ENCODE measurements at places on chromosomes 7 and 10. TPM values are rescaled to one million over a fixed set of nuclear protein-coding genes. Genes with fewer than 3 reads are reported as not detected.
A peak's percentile ranks its signal among the peaks of the same experiment; 100 is the strongest.

Gene TSC22D4
- 31.7 TPM for polyA plus RNA-seq

Gene PRRT4
- polyA plus RNA-seq, result not detected

Gene STEAP1B
- polyA plus RNA-seq, result 0.56 TPM

Gene JAKMIP3
- 0.21 TPM for polyA plus RNA-seq

Gene SYT15
- polyA plus RNA-seq, result 2.9 TPM

Gene SH2B2
- 0.67 TPM for polyA plus RNA-seq

Gene DOCK4
- polyA plus RNA-seq, result not detected

Gene RSPH10B
- polyA plus RNA-seq, result not detected

Gene VWA2
- polyA plus RNA-seq, result not detected

DNA sequence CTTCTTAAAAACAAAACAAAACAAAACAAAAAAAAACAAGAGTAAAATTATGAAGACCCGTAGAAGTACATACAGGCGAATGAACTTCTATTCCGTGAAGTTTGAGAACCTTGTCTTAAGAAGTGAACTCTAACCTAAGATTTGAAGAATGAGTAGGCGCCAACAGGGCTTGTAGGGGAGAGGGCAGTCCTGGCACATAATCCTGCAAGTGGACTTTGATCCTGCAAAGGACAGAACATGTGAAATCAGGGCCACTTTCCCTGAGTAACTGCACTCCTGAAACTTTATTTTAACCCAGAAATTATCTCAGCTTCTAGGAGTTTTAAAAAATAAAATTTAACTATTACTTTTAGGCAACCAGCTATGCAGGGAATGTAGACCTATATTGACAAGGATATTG, 62.0 kb downstream of the GNAT3 start:
- peak; percentile 68 for DNase-seq
- no peak overlapping the region for H3K4me3 ChIP-seq
- H3K4me1 ChIP-seq, result no peaks in the 10 kb centered on the region
- H3K36me3 ChIP-seq, result no peaks in the 10 kb centered on the region
- no peaks in the 10 kb centered on the region for H3K27me3 ChIP-seq

DNA sequence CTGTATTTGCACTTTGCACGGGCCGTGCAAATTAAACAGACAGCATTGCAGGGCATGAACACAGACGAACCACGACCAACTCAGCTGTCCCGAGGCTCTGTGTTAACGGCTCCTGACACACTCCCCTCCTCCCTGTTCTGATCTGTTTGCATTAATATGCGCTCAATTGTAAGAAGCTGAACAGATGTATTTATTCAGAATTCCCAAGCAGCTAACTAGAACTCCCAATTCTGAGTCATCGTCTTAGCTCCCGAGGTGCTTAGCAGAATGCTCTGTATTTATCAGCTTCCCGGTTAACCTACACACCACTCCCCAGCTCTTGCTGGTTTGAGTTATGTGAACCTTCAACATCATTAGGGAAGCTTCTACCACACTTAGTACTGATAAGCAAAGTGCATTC, 286.4 kb downstream of the PTPRN2 start:
- no peaks in the 10 kb centered on the region for H3K4me1 ChIP-seq
- no peak overlapping the region for H3K27ac ChIP-seq
- H3K27me3 ChIP-seq, result no peaks in the 10 kb centered on the region
- DNase-seq, result no peak
- H3K36me3 ChIP-seq, result no peaks in the 10 kb centered on the region
- H3K4me3 ChIP-seq, result no peak overlapping the region

GRCh38 chr7:155457544-155458110, 302 bp upstream of the EN2 start:
- H3K27ac ChIP-seq, result no peak overlapping the region
- H3K27me3 ChIP-seq, result peaks cover 83% of the 10 kb centered on the region
- no peaks in the 10 kb centered on the region for H3K36me3 ChIP-seq
- peak overlapping the region; percentile 38 for H3K4me3 ChIP-seq

- no peak for DNase-seq
- no peaks in the 10 kb centered on the region for H3K27me3 ChIP-seq
- no peaks in the 10 kb centered on the region for H3K4me1 ChIP-seq
- H3K27ac ChIP-seq, result no peak overlapping the region
- no peak overlapping the region for H3K4me3 ChIP-seq
Measured at GRCh38 chr7:39461263-39461820, 104.9 kb upstream of the YAE1 start.

- no peaks in the 10 kb centered on the region for H3K4me1 ChIP-seq
- H3K27me3 ChIP-seq, result no peaks in the 10 kb centered on the region
- H3K4me3 ChIP-seq, result no peak overlapping the region
- H3K36me3 ChIP-seq, result no peaks in the 10 kb centered on the region
- H3K27ac ChIP-seq, result no peak overlapping the region
Measured at GRCh38 chr7:26673271-26673670, 191.1 kb downstream of the SKAP2 start.

DNA sequence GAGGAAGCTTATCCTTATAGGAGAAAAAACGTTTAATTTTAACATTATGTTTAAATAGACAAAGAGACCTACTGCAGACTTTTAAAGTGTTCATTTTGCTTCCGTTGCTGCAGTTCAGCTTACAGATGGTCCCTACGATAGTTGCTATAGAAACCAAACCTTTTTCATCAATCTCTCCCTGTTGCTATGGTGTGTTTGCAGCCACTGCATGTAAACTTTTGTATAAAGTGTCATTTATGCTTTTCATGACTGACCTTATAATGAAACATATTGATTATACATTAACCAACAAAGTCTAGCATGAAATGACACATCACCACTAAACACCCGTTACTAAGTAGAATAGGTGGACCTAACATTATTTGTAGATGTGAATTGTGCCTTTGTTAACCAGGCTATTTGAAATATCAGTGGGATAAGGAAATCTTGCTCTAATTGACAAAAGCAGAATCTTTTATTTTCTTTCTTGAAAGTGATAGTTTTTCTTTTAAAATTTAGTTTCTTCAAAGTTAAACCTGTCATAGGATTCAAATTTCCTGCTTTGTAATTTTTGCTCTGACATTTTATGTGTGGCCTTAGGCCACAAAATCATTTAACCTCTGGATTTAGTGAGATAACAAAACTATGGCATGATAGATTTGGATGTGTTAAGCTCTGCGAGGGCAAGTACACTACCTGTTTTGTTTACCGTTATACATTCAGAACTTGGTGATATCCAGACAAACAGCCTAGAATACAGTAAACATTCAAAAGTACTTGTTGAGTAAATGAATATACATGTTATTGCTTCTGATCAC, 64.0 kb downstream of the CACNB2 start:
- no peak overlapping the region for H3K4me3 ChIP-seq
- no peak overlapping the region for H3K27ac ChIP-seq
- H3K4me1 ChIP-seq, result peaks cover 2% of the 10 kb centered on the region
- no peaks in the 10 kb centered on the region for H3K27me3 ChIP-seq

DNA sequence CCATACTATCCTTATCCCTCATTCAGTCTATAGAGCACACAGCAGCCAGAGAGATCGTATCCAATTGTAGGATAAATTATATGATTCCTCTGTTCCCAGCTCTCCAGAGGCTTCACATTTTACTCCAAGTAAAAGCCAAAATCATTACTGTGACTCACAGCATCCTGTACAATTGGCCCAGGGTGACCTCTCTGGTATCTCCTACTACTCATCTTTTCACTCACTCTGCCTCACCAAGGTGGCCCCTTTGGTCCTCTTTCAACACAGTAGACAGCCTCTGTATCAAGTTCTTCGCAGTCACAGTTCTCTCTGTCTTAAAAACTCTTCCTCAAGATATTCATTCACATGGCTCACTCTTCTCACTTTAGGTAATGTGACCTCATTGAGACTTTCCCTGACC, 72.6 kb upstream of the LSM8 start:
- H3K27me3 ChIP-seq, result no peaks in the 10 kb centered on the region
- H3K4me3 ChIP-seq, result no peak overlapping the region
- H3K36me3 ChIP-seq, result no peaks in the 10 kb centered on the region
- no peak overlapping the region for H3K27ac ChIP-seq

DNA sequence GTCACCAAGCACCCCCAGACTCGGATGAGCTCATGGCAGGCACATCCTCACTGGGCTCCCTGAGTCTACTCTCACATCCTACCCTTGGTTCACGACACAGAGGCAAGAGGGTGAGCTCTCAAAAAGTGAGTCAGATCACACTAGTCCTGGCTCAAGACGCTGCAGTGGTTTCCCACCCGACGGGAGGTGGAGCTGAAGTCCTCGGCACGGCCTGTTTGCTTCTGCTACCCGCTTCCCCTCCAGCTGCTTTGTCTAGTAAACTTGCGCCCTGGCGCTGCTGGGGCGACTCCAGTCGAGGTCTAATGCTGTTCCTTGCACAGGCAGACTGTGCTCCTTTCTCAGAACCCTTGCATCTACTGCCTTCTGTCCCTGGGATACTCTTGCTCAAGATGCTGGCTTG, 13.5 kb upstream of the SFMBT2 start:
- H3K27ac ChIP-seq, result no peak overlapping the region
- DNase-seq, result no peak
- no peaks in the 10 kb centered on the region for H3K4me1 ChIP-seq
- H3K4me3 ChIP-seq, result no peak overlapping the region

- no peak overlapping the region for H3K27ac ChIP-seq
- H3K36me3 ChIP-seq, result no peaks in the 10 kb centered on the region
- H3K4me3 ChIP-seq, result no peak overlapping the region
- H3K27me3 ChIP-seq, result no peaks in the 10 kb centered on the region
- peaks cover 7% of the 10 kb centered on the region for H3K4me1 ChIP-seq
Measured at GRCh38 chr10:88994019-88994418, 3.4 kb downstream of the FAS start.

GRCh38 chr10:38156416-38157269, 62.5 kb downstream of the ZNF37A start:
- H3K4me3 ChIP-seq, result no peak overlapping the region
- H3K27me3 ChIP-seq, result no peaks in the 10 kb centered on the region
- no peaks in the 10 kb centered on the region for H3K4me1 ChIP-seq
- no peaks in the 10 kb centered on the region for H3K36me3 ChIP-seq
- no peak for DNase-seq

DNA sequence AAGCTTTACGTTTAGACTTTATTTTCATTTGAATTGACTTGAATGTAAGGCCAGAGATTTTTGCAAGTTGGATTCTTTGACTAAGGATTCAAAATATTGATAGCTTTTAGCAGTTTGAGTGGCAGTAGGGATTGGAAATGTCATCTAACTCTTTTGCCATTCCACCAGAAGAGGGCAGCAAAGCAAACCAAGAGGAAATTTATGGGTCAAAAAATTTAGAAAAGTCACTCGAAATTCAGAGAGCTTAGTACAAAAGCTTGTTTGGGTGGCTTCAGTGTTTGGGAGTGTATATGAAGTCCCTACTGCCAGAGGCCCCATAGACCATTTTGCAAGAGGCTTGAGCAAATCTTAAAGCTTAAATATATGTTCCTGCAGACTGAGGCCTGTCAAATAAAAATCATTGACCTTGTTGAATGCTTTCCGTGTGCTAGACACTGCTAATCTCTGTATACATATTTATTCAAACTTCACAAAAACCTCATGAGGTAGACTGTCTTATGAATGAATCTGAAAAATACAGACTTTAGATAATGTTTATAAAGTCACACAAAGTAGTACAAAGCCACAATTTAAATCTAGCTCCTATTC, 44.6 kb upstream of the RSBN1L start:
- no peak overlapping the region for H3K27ac ChIP-seq
- H3K4me3 ChIP-seq, result no peak overlapping the region
- peaks cover 2% of the 10 kb centered on the region for H3K4me1 ChIP-seq

DNA sequence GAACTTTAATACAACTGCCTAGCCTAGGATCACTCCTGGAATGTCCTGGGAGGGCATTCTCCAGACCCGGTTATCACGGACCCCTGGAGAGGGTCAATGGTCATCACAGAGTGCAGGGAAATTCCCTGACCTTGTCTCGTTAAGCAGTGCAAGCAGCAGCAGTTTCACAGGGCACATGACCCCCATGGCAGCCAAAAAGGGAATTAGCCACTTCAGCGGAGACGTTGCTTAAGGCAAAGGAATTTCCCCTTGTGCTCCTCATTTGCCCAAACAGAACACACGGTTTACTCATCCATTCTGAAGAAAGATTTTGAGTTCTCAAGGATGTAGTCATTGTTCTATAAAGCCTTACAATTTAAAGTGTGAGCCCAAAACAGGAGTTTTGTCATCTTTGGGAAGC, 260.3 kb downstream of the SNX13 start:
- no peak overlapping the region for H3K27ac ChIP-seq
- H3K4me1 ChIP-seq, result no peaks in the 10 kb centered on the region
- no peak for DNase-seq
- H3K4me3 ChIP-seq, result no peak overlapping the region
- no peaks in the 10 kb centered on the region for H3K27me3 ChIP-seq

DNA sequence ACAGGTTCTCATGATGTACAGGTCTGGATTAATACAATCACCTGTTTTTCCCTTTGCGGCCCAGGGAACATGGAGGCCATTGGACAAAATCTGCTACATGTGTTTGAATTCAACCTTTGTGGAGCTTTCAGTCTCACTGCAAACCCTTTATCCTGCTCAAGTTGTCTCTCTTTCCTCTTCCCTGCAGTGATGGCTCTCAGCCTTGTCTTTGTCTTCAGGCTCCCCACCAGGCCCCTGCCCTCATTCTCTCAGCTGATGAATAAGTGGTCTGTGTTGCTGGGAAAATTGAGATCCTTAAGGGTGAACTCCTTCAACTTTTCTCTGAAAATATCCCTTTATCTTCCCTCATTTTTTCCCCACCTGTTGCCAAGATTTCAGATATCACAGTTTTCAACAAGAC, 791.2 kb downstream of the GRID1 start:
- no peaks in the 10 kb centered on the region for H3K36me3 ChIP-seq
- no peaks in the 10 kb centered on the region for H3K27me3 ChIP-seq
- H3K4me1 ChIP-seq, result no peaks in the 10 kb centered on the region
- no peak overlapping the region for H3K4me3 ChIP-seq
- DNase-seq, result no peak

DNA sequence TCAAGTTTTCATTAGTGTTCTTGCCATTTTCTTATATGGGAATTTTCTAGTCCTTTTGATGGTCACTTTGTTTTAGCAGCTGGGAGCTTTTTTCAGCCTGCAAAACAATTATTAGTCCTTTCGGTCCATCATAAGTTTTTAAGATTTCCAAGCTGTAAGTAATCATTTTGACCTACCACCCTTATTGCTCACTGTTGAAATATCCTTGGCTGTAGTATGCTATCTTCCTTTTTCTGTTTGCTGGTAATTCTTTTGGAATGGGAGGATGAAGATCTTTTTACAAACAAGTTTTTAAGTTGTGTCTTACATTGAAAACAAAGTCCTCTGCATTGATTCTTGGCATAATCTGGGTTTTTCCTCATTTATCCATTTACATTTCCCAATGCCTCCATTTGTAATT, 24.0 kb downstream of the BZW2 start:
- no peak overlapping the region for H3K4me3 ChIP-seq
- no peaks in the 10 kb centered on the region for H3K4me1 ChIP-seq
- H3K27me3 ChIP-seq, result no peaks in the 10 kb centered on the region
- H3K27ac ChIP-seq, result no peak overlapping the region
- H3K36me3 ChIP-seq, result no peaks in the 10 kb centered on the region

GRCh38 chr7:138753150-138753518, 44.7 kb upstream of the TMEM213 start:
- no peaks in the 10 kb centered on the region for H3K27me3 ChIP-seq
- no peak overlapping the region for H3K27ac ChIP-seq
- no peaks in the 10 kb centered on the region for H3K4me1 ChIP-seq
- H3K4me3 ChIP-seq, result no peak overlapping the region

Measured in small intestine (tissue), 16 donors.